ENCODE measurements at places on chromosomes 3 and 15.

DNA sequence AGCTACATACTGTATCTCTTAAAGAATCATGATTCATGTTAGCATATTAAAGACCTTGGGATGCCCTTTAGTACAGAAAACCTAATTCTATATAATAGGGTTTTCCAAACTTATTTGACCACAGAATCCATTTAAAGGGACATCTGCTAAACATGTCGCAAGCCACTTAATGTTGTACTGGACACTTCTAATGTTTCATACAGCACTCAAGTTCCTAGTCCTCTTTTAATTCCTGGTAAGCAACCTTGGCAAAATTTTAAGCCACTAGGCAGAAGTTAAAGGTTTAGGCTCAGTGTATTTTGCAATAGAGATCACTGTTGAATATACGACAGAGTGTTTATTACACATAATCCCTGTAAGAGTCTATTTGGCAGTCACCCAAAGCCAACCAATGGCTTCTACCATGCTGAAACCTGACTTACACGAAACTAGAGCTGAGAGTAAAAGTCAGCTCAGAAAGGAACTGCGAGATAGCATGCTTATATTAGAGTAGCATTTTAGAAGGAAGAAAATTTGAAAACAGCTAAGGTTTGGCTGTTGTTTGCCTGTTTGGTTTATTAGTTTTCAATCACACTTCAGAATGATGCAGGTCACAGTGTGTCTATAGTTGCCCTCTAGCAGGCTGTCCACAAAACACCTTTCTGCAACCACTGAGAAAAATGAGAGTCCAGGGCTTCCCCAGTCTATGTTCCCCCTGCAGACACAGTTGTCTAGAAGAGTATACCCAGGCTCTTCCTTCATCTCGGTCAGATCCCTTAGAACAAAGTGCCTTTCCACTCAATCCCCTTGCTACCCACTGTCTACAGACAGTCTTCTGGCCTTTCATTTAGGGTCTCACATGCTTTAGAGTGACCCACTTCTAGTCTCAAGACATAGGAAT lies 104.4 kb downstream of the FMN1 start:
- no peak for DNase-seq

GRCh38 chr3:195905970-195906864 lies 2.1 kb downstream of the TNK2 start:
- no peak for DNase-seq

- DNase-seq = no peak
Measured at GRCh38 chr15:31217566-31218270, 108.9 kb upstream of the KLF13 start.

GRCh38 chr3:159057621-159058020 lies 255.8 kb downstream of the MFSD1 start:
- DNase-seq = peak; percentile 5

- no peak for DNase-seq
Measured at GRCh38 chr3:60759439-60759838, 491.8 kb downstream of the FHIT start.

- DNase-seq = no peak
Measured at GRCh38 chr15:90178468-90179435, 22.4 kb upstream of the SEMA4B start.

DNA sequence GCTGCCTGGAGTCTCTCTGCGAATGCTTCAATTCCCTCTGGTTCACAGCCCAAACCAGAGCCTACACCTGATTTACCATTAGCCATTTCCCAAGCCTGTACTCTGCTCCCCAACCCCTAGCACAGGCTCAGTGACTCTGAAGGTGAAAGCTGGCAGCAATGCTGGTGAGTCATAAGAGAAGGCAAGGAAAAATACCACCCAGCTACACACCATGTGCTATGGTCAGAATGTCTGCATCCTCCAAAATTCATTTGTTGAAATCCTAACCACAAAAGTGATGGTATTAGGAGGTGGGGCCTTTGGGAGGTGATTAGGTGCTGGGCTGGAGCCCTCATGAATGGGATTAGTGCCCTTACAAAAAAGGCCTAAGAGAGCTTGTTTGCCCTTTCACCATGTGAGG lies 117.1 kb upstream of the TJP1 start:
- no peak for DNase-seq

- DNase-seq = no peak
Measured at GRCh38 chr3:194273743-194274310, 77.3 kb downstream of the CPN2 start.

DNA sequence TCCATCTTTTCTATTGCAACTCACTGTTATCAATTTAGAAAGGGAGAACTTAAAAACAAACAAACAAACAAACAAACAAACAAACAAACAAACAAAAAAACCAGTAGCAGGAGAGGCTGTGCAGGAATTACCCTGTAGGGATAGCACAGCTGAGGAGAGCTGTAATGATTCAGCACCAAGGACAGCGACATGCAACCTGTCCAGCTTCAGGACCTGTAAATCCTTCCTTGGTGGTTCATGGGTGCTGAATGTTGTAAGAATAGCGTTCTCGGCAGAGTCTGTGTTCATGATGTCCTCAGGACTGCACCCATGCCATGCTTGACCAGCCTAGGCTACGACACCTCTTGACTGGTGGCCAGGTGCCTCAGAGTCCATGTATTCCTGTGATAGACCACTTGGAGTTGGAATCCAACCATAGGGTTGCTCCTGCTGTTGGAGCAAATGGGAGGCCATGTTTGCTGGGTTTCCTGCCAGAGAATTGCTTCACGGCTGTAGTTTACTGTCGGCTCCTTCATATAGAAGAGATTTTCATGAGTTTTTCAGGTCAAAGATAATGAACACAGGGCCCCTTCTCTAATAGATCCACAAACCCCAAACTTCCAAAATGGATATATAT lies 65.9 kb downstream of the CACNA2D3 start:
- no peak for DNase-seq

- DNase-seq = no peak
Measured at GRCh38 chr3:194689493-194689944, 3.8 kb downstream of the FAM43A start.

DNA sequence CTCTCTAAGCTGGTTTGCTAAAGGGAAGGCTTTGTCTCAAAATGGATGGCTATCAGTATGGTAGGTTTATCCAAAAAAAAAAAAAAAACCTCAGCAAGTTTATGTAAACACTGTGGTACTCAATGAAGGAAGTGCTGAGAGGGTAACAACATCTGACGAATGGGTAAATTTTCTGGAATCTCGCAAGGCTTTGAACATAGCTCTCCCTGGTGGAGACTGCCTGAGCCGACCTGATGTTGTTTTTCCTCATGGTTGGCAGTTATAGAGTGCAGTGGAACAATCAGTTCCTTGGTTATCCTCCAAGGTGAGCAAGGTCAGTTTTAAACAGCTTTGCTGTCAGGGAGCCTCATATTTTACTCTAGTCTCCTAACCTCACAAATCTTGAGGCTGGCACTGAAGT lies 94.6 kb downstream of the ZPLD1 start:
- no peak for DNase-seq

DNA sequence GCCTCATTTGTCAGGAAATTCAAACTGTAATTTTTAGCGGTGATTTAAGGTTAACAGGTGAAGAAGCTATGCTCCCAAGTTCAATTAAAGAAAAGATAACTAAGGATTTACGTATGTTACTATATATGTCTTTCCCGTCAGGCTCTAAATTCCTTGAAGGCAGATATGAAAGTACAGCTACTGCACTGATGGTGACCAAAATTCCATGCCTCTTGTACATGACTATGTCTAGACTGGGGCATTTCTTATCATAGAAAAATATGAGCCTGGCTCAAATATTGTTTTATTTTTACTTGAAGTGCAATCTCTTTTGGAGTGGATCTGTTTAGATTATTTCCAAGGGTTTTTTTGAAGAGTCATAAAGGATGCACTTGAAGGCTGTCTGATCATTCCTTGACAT lies 647.1 kb upstream of the KCNMB2 start:
- DNase-seq = no peak

DNA sequence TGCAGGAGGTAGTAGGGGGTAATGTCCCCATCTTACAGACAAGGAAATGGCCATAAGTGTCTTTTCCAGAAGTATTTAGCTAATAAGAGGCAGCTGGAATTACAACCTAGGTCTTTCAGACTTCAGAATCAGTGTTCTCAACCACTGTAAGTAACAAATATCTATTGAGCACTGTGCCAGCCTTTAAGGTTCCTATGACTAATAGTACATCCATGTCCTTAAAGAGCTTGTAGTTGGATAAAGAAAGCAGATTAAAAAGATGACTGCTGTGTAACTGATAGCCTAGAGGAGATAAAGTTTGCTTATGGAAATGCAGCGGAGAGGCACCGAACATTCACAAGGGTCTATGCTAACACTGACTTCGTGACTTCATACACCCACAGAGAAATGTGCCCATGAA lies 136.0 kb downstream of the KCNMB2 start:
- no peak for DNase-seq

DNA sequence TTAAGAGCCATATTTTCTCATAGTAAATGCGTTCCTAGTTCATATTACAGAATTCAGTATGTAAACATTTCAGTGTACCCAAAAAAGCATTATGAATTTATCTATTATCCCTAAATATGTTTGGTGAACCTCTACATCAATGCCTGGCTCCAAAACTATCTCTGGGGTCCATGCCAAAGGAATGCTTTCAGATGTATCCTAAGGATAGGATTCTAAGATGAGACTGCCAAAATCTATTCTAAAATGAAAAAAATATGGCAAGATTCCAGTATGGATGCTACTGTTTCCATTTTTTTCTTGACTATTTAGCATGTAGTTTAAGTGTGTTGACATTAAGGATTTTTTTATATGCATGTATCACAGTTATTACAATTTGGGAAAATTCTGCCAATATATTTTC lies 18.8 kb downstream of the EIF5A2 start:
- no peak for DNase-seq

GRCh38 chr3:43185274-43185982 lies 79.5 kb upstream of the POMGNT2 start:
- no peak for DNase-seq

DNA sequence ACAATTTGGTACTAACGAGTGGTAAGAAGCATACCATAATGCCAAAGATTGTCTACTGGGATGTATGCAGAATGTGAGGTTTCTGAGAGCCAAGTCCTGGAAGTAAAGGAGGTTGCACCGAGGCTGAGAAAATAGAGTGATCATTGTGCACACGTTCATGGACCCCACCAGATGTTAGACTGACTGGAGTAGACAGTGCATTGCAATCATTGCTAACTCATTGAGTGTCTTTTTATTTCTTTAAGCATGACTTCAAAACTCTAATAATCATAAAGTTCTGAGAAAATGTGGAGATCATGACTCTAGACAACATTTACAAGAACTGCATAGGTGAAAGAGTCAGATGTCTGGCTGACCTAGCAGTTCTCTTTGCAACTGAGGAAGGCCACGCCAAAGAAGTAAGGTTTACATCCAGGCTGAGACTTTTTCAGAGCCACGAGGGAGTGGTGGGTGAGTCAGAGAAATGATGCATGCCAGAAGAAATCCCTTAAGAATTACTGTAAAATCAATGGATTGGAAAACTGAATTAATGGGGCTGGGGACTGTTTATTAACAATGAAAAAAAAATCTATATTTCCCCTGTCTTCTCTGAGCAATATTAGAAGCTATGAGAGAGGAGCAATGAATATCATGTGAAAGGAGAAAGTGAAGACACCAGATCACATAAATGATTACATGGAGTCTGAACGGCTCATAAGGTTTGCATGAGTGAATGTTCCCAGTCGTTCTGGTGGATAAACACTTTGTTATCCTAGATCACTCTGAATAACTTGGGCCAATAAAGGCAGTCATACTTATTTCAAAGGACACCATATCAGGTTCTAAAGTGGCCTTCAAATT lies 76.0 kb upstream of the SLC25A26 start:
- DNase-seq = no peak

GRCh38 chr3:40971191-40972168 lies 227.8 kb upstream of the CTNNB1 start:
- peak; percentile 31 for DNase-seq

DNA sequence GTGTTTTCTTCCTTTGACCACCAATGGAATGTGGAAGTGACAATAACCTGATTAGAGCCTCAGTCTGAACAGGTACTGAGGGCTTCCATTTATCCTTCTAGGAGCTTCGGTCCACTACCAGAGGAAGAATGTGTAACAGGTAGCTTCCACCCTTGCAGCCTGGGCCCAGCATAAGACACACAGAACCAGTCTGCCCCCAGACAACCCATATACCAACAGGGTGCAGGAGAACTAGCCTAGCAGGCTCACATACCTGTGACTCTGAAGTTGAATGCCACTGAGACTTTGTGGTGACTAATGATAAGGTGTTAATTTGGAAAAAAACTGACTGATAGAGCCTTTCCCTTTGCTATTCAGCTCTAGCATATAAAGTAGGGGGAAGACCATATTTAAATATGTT lies 166.2 kb downstream of the NEK10 start:
- DNase-seq = no peak

DNA sequence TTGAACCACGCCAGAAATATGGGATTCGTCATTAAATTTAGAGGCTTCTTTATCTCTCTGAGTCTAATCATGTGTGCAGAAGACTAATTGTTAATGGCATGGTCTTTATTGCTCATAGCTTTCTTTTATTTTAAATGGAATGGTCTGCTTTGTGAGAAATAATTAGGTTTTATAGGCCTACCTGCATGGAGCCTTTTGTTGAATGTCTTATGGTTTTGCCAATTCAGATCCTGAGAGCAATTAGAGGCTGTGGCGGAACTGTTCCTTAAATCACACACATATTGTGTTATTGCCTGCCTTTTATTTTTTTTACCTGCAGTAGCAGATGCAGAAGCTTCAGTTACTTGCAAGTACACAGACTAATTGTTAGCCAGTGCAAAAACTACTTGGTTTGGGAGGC lies 306.2 kb downstream of the NLGN1 start:
- no peak for DNase-seq

- no peak for DNase-seq
Measured at GRCh38 chr15:47607695-47608094, 109.6 kb upstream of the SEMA6D start.

DNA sequence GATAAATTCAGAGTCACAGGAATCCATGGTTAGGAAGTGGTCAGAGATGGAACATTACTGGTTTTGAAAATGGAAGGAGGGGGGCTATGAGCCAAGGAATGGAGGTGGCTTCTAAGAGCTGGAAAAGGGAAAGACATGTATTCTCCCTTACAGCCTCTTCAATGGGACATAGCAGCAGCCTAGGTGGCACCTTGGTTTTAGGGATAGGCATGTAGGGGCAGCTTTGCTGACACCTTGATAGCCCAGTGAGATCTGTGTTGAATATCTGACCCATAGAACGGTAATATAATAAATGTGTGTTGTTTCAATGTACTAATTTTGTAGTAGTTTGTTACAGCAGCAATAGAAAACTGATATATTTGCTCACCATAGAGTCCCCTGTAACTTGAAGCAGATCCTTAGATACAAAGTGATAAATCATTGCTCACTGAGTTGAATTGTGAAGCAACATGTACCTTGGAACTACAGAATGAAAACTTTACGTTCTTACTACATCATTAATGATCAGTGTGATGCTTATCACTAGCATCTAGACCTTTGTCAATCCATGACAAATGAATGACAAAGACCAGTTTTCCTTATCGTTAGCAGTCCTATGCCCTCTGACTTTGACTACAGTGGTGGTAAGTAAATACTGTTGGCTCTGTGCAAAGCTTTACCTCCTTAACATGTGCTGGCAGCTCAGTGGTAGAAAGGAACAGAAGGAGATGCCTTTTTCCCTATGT lies 53.8 kb downstream of the TMEM45A start:
- DNase-seq = no peak

Measured in fibroblast of skin of left biceps (primary cell).